ENCODE measurements at places on chromosomes 16 and 17.

DNA sequence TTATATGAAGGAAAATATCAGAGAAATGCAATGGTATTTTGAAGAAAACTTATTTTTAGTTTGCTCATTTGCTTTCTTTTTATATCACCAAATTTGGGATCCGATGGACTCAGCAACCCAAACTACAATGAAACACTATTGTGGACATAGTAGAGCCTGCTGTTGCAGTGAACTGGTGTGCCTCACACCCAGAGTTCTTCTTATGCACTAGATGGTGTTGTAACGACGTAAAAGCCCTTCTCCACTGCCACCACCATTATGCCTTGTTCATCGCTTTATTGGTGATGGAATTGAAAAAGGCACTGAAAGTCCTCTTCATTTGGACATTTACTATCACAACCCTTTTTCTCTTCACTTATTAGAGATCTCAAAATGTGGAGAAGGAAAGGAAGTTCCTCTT is 381.3 kb downstream of the CDH8 start:
- no peak overlapping the region for H3K27ac ChIP-seq
- no peak for DNase-seq
- no peak overlapping the region for H3K4me3 ChIP-seq
- no peaks in the 10 kb centered on the region for H3K36me3 ChIP-seq
- no peaks in the 10 kb centered on the region for H3K4me1 ChIP-seq
- no peaks in the 10 kb centered on the region for H3K27me3 ChIP-seq

DNA sequence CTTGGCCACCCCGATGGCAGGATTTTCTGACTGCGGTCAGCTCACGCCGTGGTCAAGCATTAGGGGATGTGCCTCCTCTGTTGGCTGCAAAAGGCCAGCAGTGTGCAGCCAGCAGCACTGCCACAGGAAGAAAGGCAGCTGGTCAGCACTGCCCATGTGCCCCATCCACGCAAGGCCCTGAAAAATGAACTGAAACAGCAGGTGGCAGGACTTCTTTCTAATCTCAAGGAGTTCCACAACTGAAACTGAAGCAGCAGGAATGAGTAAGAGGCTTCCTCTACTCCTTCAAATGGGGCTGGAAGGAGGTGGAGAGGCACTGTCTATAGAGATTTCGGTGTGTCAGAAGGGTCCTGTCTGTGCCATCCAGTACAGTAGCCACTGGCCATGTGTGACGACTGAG is 3.2 kb downstream of the ZNF500 start:
- no peaks in the 10 kb centered on the region for H3K27me3 ChIP-seq
- H3K27ac ChIP-seq: no peak overlapping the region
- H3K36me3 ChIP-seq: peaks cover 5% of the 10 kb centered on the region
- H3K4me1 ChIP-seq: peaks cover 7% of the 10 kb centered on the region
- no peak for DNase-seq
- no peak overlapping the region for H3K4me3 ChIP-seq

DNA sequence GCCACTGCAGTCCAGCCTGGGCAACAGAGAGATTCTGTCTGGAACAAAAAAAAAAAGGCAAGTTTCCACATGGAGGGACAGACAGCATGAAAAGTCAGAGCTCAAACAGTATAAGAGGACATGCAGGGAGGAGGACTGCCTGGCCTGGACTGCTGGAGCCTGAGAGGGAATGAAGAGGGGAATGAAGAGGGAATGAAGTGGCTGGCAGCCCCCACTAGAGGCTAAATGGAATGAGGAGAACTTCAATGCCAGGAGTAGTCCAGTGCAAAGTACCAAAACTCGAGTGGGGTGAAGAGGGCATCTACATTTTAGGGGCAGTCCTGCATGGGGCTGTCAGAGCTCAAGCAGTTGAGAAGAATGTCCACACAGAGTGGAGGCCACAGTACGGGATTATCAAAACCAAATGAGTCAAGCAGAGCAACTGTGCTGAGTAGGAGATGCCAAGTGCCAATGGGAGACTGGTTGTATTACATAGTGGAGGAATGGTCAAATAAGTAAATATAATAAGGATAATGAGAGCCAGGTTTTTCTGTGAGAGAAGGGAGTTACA is 22.9 kb downstream of the IKZF3 start:
- H3K4me3 ChIP-seq: no peak overlapping the region
- H3K36me3 ChIP-seq: no peaks in the 10 kb centered on the region
- H3K4me1 ChIP-seq: no peaks in the 10 kb centered on the region
- no peak for DNase-seq
- H3K27ac ChIP-seq: no peak overlapping the region

DNA sequence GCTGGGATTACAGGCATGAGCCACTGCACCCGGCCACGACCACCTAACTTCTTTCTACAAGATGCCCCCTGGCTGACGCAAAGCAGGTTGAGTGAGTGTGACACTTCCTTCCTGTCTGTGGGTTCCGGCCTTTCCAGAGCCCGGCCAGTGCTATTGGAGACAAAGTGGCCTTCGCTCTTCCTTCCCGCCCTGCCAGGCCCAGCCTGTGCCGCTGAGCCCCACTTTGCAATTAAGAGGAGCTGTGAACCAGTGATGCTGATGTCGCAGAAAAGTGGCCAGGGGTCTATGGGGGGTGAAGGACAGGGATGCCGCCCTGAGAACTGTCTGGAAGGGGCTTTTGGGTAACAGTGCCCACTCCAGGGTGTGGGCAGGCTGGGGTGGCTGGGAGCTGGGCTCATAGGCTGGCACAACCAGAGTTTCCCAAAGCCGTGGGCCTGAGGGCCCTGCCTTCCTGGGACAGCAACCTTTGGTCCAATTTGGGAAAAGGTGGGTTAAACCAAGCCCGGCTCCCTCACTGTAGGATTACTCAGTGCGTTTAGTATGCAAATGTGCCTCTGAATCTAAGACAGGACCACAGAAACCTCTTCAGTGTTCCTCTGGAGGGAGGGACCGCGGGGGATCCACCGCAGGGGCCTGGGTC is 174.9 kb downstream of the SEC14L1 start:
- H3K27me3 ChIP-seq: no peaks in the 10 kb centered on the region
- peak overlapping the region; percentile 80 for H3K27ac ChIP-seq
- no peaks in the 10 kb centered on the region for H3K36me3 ChIP-seq
- no peak overlapping the region for H3K4me3 ChIP-seq

DNA sequence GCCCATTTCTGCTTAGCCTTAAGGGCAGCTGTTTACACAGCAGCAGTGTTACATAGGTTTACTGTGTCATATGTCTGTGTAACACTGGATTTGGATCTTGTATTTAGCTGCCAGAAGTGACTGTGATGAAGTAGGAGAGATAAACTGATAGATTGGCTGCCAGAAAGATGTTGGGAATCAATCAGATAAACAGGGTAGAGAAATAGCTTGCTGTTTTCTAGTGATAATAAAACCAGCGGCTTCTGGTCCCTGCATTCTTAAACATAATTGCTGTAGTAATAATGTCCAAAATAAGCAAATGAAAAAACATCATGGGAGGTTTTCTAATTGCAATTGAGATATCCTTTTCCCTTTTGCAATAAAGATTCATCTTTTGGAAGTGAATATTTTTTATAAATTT is 68.7 kb downstream of the AATF start:
- H3K4me3 ChIP-seq: no peak overlapping the region
- no peak for DNase-seq
- no peak overlapping the region for H3K27ac ChIP-seq
- H3K27me3 ChIP-seq: no peaks in the 10 kb centered on the region
- H3K36me3 ChIP-seq: peaks cover 6% of the 10 kb centered on the region
- no peaks in the 10 kb centered on the region for H3K4me1 ChIP-seq

DNA sequence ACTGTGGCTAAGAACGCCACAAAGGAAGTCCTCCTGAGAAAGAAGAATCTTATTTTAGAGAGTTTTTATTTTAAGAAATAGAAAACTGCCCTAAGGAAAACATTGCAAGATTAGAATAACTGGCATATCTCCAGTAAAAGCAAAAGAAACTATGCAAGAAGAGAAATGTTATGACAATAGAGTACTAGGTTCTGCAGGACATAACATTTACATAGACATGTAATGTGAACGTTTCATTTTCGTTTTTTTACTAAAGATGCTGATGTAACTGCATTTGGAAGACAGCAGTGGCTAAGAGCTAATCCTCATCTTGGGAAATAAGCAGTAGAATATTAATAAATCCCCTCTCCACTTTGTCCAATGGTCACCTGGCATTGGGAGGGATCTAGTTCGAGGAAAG is 7.8 kb upstream of the ASGR2 start:
- no peak overlapping the region for H3K27ac ChIP-seq
- no peak for DNase-seq
- no peak overlapping the region for H3K4me3 ChIP-seq
- no peaks in the 10 kb centered on the region for H3K4me1 ChIP-seq
- H3K27me3 ChIP-seq: peaks cover 16% of the 10 kb centered on the region

DNA sequence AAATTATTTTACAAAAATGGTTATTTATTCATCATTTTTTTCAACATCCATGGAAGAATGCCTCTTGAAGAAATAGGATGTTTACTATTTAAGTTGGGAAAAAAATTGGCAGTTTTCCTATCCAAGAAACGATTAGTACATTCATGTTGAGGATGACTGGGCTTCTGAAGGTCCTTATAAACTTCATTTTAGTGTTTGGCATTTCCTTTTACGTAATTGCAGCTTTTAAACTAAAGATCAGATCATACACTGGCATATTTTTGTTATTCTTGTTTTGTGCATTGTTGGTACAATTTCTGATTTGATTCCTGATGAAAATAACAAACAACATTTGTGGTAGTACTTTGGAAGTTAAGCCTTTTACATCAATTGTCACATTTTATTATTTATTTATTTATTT is 11.5 kb downstream of the KCNJ16 start:
- no peaks in the 10 kb centered on the region for H3K4me1 ChIP-seq
- no peak overlapping the region for H3K27ac ChIP-seq
- H3K4me3 ChIP-seq: no peak overlapping the region
- DNase-seq: no peak
- H3K36me3 ChIP-seq: no peaks in the 10 kb centered on the region
- H3K27me3 ChIP-seq: no peaks in the 10 kb centered on the region

DNA sequence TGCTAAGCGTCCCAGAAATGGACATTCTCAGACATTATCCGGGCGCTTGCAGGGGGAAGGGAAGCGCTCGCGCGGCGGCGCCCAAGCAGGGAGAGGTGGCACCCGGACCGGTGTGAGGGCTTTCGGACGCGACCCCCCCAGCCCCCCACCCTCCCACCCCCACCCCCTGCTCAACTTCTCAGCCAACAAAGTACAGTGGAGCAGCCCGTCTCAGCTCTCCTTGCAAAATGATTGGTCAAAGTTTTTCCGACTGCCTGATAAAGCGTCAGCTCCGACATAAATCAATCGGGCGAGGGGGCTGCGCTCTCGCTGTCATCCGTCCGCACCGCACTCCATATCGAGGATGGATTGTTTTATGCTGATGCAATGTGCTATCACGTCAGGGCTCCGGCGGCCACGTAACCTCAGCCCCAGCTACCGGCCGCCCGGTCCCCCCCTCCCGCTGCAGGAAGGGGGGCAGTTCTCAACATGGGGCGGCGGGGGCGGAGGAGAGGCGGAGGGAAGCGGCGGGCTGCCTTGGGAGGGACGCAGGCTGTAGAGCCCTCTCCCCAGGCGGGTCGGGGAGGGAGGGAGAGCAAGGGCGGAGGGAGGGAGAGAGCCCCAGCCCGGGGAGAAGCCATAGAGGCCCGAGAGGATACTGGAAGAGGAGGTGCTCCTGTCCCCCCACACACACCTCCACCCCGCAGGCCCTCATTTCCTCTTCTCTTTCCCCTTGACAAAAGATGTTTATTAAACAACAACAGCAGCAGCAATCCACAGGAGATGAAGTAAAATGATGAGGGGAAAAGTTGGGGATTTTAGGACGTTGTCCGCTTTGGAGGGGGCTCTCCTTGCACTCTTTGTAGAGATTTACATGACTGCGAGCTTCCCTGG is at the start of gene HOXB9:
HOXB9 (minus strand) TSS at position 114 of the 873 bp plus-strand sequence; CDS start at position 25, 89 bp downstream.
- peaks cover 97% of the 10 kb centered on the region for H3K27me3 ChIP-seq
- H3K4me1 ChIP-seq: peaks cover 11% of the 10 kb centered on the region
- peak within 1 kb of the TSS; percentile 20 for H3K4me3 ChIP-seq
- no peaks in the 10 kb centered on the region for H3K36me3 ChIP-seq

DNA sequence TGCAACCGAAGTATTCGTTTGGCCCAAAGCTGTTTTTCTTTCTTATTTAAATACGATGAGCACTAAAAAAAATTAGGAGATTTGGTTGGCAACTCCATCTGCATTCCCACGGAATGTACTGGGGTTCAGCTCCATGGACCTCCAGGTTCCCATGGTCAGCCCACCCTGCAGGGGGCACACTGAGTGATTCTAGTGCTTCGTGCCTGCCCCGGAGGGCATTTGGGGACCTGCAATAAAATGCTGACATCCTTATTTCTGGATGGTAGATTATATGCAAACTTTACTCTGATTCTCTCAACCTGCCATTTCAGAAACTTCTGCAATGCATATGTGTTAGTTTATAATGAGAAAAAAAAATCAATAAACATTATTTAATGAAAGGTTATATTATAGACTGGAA is 339.4 kb downstream of the XYLT1 start:
- peaks cover 22% of the 10 kb centered on the region for H3K36me3 ChIP-seq
- no peak for DNase-seq
- no peaks in the 10 kb centered on the region for H3K27me3 ChIP-seq
- H3K27ac ChIP-seq: no peak overlapping the region

DNA sequence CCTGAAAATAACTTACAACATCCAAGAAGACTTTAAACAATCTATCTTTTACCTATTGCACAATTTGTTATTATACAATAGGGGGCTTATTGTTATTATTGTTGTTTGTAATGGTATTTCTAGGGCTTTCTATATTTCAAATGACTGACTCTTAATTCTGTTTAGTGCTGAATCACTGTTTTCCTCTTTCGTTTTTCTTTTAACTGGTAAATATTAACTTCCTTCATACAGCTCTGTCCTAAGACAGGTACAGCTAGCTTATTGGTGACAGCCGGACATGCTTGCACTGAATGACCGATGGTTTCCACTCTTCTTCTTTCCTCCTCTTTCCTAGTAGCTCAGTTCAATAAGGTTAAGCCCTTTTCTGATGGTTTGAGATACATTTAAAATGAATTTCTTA is 11.6 kb downstream of the KRTAP9-7 start:
- no peak overlapping the region for H3K4me3 ChIP-seq
- H3K27ac ChIP-seq: no peak overlapping the region
- H3K4me1 ChIP-seq: no peaks in the 10 kb centered on the region
- no peak for DNase-seq

DNA sequence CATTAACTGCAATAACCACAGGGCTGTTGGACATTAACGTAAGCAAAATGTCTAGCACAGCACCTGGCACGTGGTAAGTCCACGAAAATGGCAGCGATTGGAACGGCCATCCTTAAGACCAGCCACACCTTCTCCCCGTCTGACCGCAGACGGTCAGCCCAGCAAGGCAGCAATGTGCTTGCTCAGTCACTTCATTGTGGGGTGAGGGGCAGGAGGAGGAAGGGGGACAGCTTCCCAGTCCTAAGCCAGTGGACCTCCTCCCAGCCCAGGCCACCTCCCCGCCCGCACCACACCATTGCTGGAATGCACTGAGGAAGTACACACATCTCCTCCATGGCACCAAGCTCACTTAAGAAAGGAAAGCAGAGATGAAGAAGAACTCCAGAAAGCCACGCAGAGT is 8.6 kb upstream of the MYLK3 start:
- H3K27me3 ChIP-seq: peaks cover 22% of the 10 kb centered on the region
- no peaks in the 10 kb centered on the region for H3K4me1 ChIP-seq
- no peaks in the 10 kb centered on the region for H3K36me3 ChIP-seq
- H3K4me3 ChIP-seq: no peak overlapping the region
- no peak for DNase-seq
- no peak overlapping the region for H3K27ac ChIP-seq
